ENCODE measurements at places on chromosomes 2 and 18.
A peak's percentile ranks its signal among the peaks of the same experiment; 100 is the strongest.

- DNase-seq, result no peak
Measured at GRCh38 chr2:113357071-113357470, 78.3 kb upstream of the PAX8 start.

- no peak for DNase-seq
Measured at GRCh38 chr2:46643493-46643892, 164.1 kb downstream of the TMEM247 start.

DNA sequence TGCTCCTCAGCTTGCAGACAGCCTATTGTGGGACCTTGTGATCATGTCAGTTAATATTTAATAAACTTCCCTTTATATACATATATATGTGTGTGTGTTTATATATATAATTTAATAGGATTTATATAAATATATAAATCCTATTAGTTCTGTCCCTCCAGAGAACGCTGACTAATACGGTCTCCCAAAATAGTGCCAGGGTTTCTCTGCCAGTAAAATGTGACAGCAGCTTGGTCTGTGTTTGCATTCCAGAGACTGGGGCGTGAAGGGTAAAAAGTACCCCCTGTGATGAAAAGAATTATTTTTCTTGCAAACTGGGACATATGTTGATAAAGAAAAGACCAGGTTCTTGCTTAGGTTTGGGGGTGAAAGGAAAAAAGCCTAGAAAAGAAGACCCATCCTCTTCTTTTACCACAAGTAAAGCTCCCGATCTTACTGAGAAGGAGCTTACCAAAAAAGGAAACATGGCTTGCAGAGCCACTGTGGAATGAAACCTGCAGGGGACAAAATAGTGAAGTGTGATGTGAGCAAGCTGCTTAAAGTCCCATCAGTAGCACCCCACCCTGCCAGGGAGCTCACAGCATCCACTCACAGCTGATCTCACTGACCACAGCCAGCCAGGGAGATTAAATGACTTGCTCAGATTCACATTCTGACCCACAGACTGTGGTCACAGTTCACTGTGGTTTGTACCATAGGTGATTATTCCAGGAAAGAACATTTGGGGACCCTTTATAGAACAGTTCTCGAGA, 110.9 kb upstream of the RMP24 start:
- DNase-seq, result no peak

DNA sequence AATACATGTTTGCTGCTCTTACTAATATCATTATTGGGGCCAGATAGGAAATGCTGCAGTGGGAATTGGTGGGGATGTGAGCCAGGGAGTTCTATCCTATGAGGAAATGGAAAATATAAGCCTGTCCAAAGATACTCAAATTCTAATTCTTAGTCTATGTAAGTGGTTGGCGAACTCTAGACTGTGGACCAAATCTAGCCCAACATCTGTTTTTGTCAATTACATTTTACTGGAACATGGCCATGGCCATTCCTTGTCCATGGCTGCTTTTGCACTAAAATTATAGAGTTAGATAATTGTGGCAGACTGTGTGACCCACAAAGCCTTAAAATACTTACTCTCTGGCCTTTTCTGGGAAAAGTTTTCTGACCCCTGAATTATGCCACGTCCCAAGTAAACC, 113.3 kb downstream of the MGAT5 start:
- no peak for DNase-seq

DNA sequence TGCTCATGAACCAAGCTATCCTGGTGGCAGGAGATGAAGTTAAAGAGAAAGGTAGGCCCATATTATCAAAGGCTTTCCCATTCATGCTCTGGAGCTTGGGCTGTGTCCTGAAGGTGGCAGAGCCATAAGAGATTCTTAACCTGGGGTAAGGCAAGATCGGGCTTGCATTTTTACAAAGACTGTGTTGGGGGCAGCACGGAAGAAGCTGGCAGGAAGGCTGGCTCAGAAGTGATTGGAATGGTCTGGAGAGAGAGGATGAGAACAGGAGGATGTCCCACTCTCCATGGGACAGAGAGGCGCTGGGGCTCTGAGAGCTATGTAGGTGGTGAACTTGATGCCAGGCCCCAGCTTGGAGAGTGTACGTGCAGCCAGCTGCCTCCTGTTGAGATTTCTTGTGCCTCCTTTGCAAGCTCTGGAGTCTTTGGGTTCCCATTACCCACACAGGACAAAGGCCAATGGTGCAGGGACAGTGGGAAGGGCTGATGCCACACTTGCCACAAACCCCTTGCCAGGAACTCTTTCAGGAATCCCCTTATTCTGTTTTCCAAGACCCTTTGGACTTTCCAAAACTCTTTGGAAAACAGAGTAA, 40.6 kb upstream of the FZD5 start:
- DNase-seq, result no peak

GRCh38 chr18:23784832-23785245, 95.6 kb downstream of the LAMA3 start:
- peak; percentile 85 for DNase-seq

- DNase-seq, result peak; percentile 97
Measured at GRCh38 chr2:64144057-64145013, at the start of gene PELI1. TSS of gene PELI1 (minus strand) at chr2:64144420. CDS start at chr2:64108310, 36,110 bp downstream.

DNA sequence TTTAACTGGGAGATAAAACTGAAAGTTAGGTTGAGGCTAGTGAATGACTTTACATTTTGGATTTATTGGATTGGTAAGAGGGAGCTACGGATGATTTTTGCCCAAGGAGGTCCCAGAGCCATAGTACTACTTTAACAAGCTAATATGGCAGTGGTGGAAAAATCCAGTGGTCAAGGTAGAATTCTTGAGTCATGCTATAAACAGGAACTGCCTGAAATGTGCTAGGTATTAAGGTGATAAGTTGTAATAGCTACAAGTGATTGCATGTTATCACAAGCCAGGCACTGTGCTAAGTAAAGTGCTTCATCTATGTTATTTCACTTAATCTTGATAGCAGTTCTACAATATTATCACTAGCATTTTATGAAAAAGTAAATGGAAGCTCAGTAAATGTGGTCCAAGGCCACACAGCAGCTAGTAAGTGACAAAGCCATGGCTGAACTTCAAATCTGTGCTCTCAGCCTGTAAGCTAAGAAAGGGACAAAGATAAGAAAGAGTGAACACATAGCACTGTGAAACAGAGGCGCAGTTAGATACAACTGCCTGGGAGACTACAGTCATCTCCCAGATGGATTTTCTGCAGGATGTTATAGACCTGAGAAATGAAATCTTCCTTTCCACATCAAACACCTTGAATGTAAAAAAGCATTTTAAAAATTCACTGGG, 469.6 kb downstream of the TGIF1 start:
- no peak for DNase-seq

GRCh38 chr2:190853531-190854383, 26.9 kb upstream of the GLS start:
- peak; percentile 63 for DNase-seq

GRCh38 chr2:109699646-109700045, 85.5 kb downstream of the SOWAHC start:
- no peak for DNase-seq

GRCh38 chr18:8489761-8490160, 119.5 kb upstream of the RAB12 start:
- no peak for DNase-seq

- peak; percentile 80 for DNase-seq
Measured at GRCh38 chr2:182372661-182373060, 54.2 kb downstream of the PDE1A start.

- no peak for DNase-seq
Measured at GRCh38 chr2:170822290-170823087, 5.8 kb downstream of the GAD1 start.

- DNase-seq, result no peak
Measured at GRCh38 chr2:37552339-37552738, 119.1 kb downstream of the CDC42EP3 start.

DNA sequence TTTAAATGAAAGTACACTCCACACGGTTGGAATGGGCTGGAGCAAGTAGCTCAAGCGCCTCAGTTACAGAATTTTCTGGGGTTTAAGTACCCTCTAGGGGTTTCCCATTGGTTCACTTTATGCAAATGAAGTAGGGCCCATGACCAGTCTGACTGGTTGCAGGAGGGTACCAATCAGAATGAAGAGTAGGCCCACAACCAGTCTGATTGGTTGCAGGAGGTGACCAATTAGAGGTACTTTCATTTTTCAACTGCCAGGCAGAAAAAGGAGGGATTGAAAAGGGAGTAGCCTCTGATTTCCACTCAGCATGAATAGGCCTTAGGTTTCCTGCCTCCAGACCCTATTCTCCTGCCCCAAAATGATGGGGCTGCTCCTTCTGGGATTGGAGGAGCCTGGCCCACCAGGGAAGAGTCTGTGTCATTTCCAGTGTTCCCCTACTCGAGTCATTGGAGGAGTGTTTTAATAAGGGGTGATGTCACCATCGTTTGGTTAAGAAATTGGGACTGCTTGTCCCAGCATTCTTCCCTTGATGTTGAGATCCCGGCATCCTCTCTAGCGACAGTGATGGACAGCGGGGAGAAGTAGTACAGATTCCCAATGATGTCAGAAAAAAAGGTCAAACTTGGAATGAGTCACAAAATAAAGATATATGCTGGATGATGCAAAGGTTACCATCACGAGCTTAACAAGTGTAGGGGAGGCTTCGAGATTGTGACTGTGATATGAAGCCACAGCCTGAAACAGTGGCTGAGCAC, 210.4 kb downstream of the SH3BP4 start:
- no peak for DNase-seq

DNA sequence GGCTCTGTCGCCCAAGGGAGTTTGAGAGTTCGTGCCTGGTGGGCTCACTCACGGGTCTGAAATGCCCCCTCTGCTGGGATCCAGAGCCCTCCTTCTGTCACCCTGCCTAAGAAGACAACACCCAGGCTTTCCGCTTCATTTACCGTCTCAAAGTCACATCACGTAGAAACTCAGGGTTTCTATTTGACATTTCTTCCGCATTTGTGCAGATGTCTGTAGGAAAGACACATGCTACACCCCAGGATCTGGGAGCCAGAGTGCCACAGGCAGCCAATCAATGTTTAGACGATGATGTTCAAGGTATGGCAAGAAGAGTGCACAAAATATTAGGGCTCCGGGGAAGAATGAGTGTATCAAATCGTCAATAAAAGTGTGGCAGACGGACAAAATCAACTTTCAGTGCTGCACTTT, 24.4 kb upstream of the ACKR3 start:
- no peak for DNase-seq

- DNase-seq, result peak; percentile 43
Measured at GRCh38 chr2:215503381-215503780, 67.5 kb upstream of the FN1 start.

GRCh38 chr2:46318579-46319460, 21.6 kb downstream of the EPAS1 start:
- no peak for DNase-seq

GRCh38 chr2:25339791-25340180, 1.9 kb downstream of the DNMT3A start:
- no peak for DNase-seq

DNA sequence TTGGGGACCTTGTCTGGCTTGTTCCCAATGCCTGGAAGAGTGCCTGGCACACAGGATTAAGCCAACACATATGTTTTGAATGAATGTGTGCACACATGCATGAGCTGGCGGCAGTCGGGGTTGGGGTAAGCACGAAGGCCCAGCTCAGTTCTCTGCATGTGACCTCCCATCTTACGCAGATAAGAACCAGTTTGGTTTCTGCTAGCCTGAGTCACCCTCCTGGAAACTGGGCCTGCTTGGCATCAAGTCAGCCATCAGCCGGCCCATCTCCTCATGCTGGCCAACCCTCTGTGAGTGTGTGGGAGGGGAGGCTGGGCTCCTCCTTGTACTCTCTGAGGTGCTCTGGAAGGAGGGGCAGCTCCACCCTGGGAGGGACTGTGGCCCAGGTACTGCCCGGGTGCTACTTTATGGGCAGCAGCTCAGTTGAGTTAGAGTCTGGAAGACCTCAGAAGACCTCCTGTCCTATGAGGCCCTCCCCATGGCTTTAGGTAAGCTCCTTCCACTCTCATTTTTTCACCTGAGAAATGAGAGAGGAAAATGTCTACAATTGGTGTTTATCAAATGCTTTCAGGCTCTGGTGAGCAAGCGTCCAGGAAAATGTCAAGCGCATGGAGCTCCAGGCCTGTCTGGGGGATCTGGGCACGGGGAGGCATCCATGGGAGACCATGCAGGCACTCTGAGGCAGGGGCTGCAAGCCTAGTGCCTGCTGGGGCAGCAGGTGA, 9.7 kb upstream of the IL1RN start:
- DNase-seq, result peak; percentile 86

GRCh38 chr2:128312411-128312810, 6.3 kb downstream of the HS6ST1 start:
- DNase-seq, result no peak

DNA sequence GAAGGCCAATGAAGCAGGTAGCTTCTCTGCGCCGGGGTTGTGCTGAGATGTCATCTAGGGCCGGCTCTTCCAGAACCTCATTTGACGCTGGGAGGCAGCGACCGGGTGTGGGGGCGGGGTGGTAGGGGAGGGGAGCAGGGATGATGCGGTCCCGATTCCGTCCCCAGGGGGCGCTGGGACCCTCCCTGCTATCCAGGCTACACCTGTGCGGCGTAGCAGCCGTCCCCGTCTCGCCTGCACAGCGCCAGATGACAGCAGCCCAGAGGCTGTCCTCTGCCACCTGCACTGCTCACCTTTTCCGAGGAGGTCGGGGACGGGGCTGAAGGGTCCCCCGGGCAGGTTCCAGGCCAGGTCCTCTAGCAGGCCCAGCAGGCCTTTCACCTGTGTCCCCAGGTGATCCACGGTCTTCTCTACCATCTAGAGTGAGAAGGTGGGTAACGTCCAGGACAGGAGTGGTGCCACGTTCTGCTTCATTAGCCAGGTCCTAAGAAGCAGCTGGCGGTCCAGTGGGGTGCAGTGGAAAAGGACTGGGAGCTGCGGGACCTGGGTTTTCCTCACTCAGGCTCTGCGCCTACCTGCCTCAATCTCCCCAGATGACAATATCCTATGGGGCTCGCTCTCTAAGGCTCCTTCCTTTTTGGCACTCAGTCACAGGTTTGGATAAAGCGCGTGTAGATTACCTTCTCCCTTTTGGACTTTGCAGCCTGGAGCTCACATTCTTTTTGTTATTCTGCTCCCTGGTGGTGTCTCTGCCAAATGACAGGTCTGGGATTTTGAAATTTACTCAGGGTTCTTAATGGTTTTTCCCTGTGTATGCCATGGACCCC, 56.0 kb upstream of the RAB6C start:
- peak; percentile 60 for DNase-seq

DNA sequence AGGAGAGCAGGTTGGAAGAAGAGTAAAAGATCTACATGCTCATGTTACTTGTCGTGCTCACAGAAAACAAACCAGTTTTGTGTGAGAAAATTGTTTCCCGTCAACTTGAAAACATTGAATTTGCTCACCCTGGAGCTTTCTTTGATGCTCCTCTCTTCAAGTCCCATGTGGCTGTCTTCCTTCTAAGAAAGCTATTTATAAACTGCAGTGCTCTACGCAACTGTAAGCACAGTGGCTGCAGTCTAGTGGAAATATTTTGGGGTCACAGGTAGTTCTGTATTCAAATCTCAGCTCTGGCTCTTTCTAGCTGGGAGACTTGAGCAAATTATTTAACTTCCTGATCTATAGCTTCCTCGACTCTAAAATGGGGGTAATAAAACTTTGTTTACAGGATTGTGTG, 211.8 kb downstream of the PLCL1 start:
- DNase-seq, result no peak

DNA sequence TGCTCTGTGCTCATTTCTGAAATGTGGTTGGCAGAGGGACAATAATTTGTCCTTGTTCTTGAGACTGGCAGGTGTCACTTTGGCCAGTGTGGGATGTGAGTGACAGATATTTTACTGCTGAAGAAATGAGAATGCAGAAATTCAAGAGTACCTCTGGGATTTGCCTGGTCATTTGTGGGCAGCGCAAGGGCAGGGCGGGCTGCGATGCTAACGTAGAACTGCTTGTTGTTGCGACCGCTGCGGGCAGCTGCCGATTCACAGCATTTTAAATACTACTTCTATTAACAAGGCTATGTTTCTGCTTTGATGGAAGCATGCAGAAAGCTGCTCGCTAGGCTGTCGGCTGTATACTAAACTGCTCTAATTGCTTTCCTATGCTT, 268.6 kb downstream of the FIGN start:
- DNase-seq, result no peak

GRCh38 chr2:47456851-47457250, 53.9 kb downstream of the MSH2 start:
- no peak for DNase-seq

Data from GM03348 (cell line).